Right ventricle myocardium inferior (tissue), 1 donor: ENCODE measurements at places on chromosomes 16 and 17. TPM values are rescaled to one million over a fixed set of nuclear protein-coding genes. Genes with fewer than 3 reads are reported as not detected.
A peak's percentile ranks its signal among the peaks of the same experiment; 100 is the strongest.

GRCh38 chr16:85711982-85712587 lies 23.3 kb upstream of the GINS2 start:
- no peak for DNase-seq

TBCD gene
- 43.4 TPM for total RNA-seq

DNA sequence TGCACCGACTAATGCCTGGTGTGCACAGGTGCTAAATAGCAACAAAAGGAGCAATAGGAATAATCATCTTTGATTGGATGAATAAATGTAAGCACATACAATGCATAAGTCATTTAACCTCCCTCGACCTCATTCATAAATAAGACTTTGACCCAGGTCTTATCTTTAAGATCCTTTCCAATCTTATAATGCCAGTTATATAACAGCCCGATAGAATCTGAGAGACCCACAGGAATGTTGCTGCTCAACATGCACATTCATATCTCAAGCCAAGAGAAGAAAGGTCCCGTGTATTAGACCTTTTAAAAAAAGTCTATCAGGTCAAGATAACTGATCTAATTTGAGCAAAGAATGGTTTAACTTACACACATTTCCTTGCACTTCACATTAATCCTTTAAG lies 146.8 kb upstream of the SOX9 start:
- no peak for DNase-seq

GRCh38 chr16:61435346-61435745 lies 600.9 kb downstream of the CDH8 start:
- no peak for DNase-seq

HOXB5 gene
- not detected for total RNA-seq

SLC16A13 gene
- 1.8 TPM for total RNA-seq

- DNase-seq: no peak
These were observed 297.5 kb upstream of the FOXF1 start for GRCh38 chr16:86212706-86213436.

DNA sequence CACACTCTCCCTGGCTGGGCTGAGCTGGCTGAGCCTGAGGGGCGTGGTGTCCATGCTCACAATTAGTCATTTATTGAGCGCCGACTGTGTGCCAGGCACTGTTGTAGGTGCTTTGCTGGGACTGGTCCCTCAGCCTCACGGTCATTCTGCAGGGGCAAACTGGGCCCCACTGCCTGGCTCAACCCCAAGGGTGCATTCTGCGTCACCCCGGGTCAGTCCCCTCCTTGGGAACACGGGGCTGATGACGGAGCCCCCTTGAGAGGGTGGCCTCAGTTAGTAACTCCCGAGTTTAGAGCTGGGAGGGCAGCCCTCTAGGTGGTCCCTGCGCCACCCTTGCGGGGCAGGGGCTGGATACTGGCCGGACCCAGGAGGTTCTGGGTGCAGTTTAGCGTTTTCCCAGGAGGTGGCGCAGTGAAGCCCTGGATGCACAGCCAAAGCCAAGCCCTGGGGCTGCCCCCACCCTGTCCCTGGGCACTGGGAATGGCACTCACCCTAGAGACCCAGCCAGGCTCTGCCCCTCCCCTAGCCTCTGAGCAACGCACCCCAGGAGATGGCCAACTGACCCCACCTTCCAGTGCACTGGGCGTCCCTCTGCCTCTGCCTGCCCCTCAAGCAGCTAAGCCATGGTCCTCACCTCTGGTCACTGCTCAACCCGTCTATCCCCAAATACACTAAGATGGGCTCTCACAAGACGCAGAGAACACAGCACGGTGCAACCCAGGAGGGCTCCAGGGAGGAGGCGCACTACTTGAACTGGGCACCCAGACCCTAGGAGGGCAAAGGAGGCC lies 243.2 kb upstream of the GSE1 start:
- no peak for DNase-seq

DNA sequence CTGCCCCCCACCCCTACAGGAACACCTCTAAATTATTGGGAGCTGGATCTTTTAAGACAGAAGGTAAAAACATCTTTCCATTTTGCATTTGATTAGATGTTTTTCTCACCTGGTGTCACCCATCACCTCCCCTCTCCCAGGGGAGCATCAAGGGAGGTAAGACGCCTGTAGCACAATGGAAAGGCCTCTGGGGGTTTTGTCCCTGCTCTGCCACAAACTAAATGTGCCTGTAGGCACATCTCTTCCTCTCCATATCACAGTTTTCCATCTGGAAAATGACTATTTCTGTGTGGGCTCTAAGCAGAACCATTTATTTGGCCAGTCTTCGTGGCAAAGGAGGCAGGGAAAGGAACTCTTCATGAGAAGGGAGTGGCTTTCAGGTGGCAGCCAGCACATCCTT lies 76.6 kb downstream of the GNAO1 start:
- no peak for DNase-seq

KRTAP2-1 gene
- total RNA-seq: not detected

- DNase-seq: no peak
These were observed 203.3 kb upstream of the TBX2 start for GRCh38 chr17:61196302-61196704.

DNA sequence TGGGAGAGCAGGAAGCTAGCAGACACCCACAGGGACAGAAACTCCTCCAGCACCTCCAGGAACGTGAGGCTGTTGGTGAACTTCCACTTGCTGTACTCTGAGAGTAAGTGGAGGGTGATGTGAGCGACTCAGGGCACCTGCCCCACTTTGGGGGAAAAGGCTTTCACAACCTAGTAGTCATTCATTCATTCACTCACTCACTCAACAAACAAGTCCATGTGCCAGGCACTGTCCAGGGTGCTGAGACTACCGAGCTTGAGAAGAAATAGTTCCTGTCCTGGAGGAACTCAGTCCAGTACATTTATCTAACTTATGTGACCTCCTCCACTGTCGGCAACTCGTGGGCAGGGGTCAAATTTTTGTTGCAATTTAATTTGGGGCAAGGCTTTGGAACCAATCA lies 26.6 kb downstream of the LGALS9 start:
- no peak for DNase-seq

ABCC11 gene
- not detected for total RNA-seq

NOD2 gene
- total RNA-seq: 0.81 TPM

GRCh38 chr17:33285413-33285812 lies 7.7 kb downstream of the ASIC2 start:
- no peak for DNase-seq

- no peak for DNase-seq
These were observed 151.4 kb upstream of the HS3ST3A1 start for GRCh38 chr17:13753154-13753553.

DNA sequence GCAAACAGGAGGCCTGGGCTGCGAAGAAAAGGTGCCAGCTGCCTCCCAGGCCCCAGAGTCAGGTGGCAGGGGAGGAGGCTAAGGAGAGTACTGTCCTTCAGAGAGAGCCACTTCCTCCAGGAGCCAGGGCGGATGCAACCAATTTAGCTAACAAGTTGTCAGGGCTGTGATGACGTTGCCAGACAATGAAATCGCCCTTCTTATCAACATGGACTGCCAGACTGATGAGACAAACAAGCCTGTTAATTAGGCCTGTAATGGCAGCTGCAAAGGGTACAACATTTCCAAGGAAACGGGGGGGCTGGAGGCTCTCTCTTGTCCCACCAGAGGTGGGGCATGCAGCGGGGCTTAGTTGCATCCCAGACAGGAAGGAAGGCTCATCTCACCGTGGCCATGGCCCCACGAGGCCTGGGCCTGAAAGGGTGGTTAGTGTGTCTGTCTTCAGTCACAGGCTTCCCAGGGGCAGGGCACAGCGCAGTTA lies 111.8 kb downstream of the SDK2 start:
- DNase-seq: peak; percentile 45

REXO5 gene
- 5.8 TPM for total RNA-seq

PERCC1 gene
- 0.35 TPM for total RNA-seq

- DNase-seq: no peak
These were observed 452 bp upstream of the E2F4 start for GRCh38 chr16:67191411-67191994.

DNA sequence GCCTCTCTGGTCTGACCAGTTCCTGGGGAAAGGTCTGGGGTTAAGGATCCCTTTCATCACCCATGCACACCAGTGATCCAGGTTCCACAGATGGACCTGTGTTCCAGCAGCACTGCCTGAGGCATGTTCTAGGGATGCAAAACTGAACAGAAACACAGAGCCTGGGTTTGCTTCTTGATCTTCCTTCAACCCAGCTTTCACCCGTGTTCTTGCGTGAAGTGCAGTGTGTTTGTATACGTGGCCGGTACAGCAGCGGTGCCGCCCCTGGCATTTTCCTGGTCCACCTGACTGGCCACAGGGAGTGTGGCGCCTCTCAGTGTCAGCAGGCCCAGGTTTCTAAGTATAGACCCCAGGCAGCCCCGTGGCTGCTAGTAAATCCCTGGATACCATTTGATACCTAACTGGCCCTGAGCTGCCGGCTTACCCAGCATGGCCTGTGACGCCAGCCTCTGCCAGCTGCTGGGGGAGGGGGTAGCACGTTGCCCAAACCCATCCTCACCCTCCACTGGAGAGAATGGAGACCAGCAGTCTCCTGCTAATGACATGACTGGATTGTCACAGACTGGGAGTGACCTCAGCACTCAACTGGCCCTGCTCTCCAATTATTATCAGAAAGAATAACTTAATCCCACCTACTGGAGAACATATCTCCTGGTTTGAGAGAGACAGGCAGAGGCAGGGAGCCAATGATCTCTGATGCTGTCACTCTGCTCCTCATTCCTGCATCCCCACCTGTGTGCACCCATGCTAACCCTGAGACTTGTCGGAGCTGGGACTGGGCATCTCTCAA lies 59.2 kb upstream of the LGALS9 start:
- DNase-seq: no peak

TM4SF5 gene
- total RNA-seq: not detected

IFT20 gene
- 11.6 TPM for total RNA-seq

DNA sequence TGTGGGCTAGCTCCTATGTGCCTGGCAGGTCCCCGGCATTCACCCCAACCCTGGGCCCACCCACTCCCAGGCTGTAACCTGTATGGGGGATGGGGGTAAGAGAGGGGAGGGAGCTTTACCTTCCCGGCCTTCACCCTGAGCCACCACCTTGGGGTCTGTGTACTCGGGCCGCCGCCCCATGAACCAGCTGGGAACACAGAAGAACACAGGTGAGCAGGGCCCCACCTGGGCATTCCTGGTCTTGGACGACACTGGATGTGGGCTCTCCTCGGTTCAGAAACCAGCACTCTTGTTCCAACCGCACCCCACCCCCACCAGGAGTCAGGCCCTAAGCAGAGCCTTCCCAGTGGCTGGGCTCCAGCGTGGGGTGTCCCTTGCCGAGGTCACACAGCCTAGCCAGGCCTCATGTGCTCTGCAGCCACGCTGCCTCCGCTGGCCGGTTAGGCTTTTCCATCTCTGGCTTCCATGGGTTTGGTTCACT lies 18.8 kb downstream of the B9D1 start:
- DNase-seq: no peak

GRCh38 chr16:49015225-49015592 lies 266.4 kb downstream of the CBLN1 start:
- no peak for DNase-seq

HSPB9 gene
- total RNA-seq: 0.11 TPM

- DNase-seq: peak; percentile 83
These were observed 101.1 kb downstream of the MSI2 start for GRCh38 chr17:57357392-57357784.

CSH1 gene
- total RNA-seq: not detected

SOX15 gene
- total RNA-seq: 0.89 TPM

TMEM235 gene
- not detected for total RNA-seq

GRCh38 chr17:16215002-16215272 lies 397 bp downstream of the NCOR1 start:
- DNase-seq: no peak

DNA sequence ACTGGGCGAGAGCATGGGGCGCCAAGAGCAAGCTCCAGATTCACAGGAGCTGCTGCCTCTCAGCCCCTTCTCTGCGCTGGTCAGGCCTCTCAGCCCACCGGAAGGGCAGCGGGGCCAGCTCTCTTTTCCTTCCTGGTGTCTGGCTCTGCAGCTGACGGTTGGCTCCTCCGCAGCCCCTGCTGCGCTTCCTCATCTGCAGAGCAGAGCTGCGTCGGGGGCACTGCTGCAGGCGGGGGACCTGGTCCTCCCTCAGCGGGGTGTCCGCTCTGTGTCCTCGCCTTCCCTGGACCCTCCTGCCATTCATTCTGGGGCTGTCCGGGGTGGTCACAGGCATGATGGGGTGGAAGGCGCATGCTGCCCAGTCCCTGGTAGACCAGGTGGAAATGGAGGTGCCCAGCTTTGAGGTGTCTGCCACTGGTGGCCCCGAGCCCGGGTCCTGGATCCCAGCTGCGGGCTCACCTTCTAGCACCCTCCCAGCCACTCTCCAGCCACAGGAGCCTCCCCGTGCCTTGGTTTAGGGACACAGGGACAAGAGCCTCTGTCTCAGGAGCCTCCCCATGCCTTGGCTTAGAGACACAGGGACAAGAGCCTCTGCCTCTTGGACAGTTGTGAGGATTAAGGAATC lies 84.8 kb downstream of the IRF8 start:
- DNase-seq: peak; percentile 74

SCGB1C2 gene
- total RNA-seq: not detected

DNA sequence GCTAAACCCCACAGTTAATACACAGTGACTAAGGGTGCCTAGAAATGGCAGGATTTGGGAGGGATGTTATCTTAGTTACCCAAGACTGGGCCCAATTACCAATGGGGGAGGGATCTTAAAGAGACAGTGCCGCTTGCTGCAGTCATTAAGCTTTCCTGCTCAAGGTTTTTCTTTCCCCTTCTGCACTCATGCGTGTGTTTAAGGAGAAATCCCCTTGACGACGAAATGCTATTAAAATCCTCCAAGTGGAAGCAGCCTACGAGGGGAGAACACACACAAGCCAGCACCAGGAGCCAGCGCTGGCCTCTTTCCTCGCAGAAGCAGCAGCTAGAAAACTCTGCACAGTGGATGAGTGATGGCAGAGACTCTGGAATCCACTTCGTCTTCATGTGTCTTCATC lies 22.0 kb downstream of the SALL1 start:
- DNase-seq: no peak

GRCh38 chr16:69935278-69935711 lies 15.8 kb upstream of the CLEC18A start:
- peak; percentile 35 for DNase-seq

CRYBA1 gene
- not detected for total RNA-seq

GRCh38 chr16:58481931-58482330 lies 18.0 kb upstream of the NDRG4 start:
- DNase-seq: no peak

GSDMA gene
- total RNA-seq: 1.4 TPM

AOC3 gene
- 15.1 TPM for total RNA-seq

GRCh38 chr17:8922928-8923327 lies 42.6 kb downstream of the PIK3R5 start:
- no peak for DNase-seq

TEKT1 gene
- total RNA-seq: not detected

GRCh38 chr16:7268182-7268581 lies 64.5 kb upstream of the RBFOX1 start:
- DNase-seq: no peak

GRCh38 chr17:79439493-79439892 lies 171.4 kb downstream of the RBFOX3 start:
- DNase-seq: peak; percentile 49

- peak; percentile 84 for DNase-seq
These were observed at the start of gene SCARF1 for GRCh38 chr17:1645207-1646171. TSS of gene SCARF1 (minus strand) at chr17:1645732. CDS start at chr17:1645697, 35 bp downstream.

- DNase-seq: no peak
These were observed 8.4 kb upstream of the ALDH3A1 start for GRCh38 chr17:19756546-19756945.
